ENCODE measurements at places on chromosomes 6 and 20. TPM values are rescaled to one million over a fixed set of nuclear protein-coding genes. Genes with fewer than 3 reads are reported as not detected.

DNA sequence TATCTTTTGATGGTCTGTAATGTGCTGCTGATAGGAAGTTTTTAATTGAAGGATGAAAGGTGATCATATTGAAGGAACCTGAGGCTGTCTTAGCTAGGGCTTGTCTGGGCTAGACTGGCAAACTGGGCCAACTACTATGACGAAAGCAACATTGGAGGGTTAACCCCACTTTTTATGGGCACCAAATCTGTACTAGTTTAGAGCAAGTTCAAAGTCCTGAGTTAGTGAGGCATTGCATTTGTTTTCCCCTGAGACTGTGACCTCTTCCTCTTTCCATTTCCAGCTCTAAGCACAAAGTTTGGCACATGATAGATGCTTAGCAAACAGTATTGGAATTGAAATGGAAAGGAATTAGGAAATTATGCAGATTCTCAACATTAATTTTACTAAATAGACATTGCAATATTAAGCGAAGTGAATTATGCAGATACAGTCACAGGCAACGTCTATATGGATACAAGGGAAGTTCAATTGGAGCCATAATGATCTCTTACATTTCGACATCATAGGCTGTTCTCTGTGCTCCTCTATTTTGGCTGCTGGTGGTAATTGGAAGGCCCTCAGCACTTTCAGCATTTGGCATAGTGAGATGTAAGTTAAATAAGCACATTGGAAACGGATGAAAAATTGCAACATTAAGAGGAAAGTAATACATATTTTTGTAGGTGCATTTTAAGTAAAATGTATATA, 22.2 kb downstream of the CEP57L1 start:
- peak; percentile 35 for DNase-seq

Gene PACSIN1
- under 0.01 TPM for total RNA-seq

DNA sequence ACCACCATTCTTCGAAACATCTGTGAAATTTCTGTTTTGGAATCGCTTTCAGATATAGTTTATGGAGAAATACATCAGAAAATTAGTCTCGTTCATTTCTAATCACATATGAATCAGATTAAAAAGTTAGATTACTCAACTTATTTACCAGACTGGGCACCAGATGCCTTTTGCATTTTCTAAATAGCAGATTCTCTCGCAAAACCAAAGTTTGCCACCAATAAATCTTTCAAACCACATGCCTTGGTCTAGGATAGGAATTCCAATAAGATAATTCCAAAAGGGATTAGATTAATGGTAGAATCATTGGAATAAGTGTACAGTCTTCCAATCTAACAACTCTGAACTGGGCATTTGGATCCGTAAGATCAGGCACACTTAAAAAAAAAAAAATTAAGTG, 160.4 kb upstream of the TAB2 start:
- DNase-seq, result no peak

Gene RSPO3
- 59.5 TPM for total RNA-seq

Gene RBL1
- total RNA-seq, result 13.0 TPM

- DNase-seq, result no peak
These were observed 494.7 kb upstream of the MARCKS start for GRCh38 chr6:113362301-113363047.

- DNase-seq, result no peak
These were observed 59.3 kb downstream of the SHLD1 start for GRCh38 chr20:5809495-5809894.

DNA sequence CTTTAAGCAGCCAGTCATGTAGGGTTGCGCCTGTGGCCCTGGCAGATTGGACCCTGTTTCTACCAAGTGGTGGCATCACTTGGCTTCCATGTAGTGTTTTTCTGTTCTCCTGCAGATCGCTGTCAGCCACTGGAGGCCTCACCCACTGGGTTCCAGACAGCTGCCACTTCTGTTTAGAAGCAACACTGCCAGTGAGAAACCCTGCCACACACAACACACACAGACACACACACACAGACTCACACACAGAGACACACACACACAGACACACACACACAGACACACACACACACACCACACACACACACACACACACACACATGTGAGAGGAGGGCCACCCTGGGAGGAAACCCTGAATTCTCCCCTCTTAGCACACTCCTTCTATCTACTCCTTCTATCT, 51.8 kb downstream of the UTRN start:
- DNase-seq, result no peak

Gene CST8
- not detected for total RNA-seq

Gene NOTCH4
- total RNA-seq, result 11.0 TPM

Gene GGTLC1
- not detected for total RNA-seq

DNA sequence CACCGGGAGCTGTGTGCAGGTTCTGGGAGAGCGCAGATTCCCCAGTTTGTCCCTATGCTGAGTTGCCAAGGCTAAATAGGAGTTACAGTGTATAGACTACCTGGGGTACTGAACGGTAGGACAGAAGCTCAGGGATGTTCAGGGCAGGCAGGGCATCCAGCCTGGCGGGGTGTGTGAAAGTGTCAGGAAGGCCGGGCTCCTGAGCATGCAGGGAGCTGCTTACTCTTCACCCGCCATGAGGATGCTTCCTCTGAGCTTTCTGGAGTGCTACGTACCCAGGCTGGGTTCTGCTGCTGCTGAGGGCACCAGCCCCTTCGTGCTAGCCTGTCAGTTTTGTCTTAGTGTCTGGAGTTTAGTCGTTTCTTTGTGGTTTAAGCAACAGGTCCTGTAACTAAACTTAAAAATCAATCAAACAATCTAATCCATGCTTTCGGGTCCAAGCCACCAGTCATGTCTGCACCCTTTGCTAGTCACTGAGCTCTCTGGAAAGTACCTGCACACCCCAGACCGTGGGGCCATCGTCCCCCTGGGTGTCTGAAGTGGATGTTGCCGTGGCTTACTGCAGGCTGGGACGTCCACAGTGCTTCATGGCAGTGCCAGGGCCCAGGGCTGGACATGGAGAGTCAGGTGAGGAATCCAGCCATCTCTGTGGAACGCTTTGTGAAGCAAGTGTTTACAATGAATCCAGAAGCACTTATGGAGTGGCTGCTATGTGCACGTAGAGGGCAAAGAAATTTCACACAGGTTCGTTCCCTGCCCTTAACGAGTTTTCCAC, 220.3 kb upstream of the SNX9 start:
- DNase-seq, result no peak

- DNase-seq, result no peak
These were observed 52.4 kb upstream of the ARMH2 start for GRCh38 chr6:24851086-24851485.

Gene ME1
- total RNA-seq, result 31.7 TPM

DNA sequence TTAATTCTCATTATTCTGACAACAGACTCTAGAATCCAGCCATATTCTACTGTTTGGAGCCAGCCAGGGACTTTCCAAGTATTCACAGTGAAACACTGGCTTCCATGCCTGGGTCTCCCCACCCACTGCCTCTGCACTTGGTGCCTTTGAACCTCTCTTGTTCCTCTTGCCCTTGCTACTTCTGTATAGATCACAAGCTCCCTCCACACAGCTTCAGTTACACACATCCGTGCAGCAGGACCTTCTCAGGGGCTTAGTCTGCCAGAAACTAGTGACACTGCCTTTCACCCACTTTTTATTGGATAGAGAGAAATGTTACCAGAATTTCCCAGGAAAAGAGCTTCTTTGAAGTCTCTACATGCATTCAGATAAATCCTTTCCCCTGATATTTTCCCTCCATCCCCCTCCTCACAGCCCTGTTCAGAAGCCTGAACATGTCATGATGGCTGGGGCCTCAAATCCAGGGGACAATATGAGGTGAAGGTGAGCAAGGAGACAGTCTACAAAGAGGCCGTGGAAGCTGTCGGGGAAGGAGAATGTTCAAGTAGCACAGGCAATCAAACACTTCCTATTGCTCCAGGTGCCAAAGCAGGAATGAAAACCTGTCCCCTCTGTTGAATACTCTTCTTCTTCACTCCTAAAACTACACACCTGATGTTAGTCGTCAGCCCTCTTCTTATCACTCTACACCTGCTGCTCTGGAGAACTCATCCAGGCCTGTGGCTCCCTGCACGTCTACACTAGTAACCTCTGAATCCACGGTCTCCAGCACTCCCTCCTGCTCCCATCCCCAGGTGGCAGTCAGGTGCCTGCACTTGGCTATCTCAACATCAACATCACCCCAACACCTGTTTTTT, 20.2 kb upstream of the HLA-DOA start:
- peak; percentile 68 for DNase-seq

Gene OR2B6
- total RNA-seq, result not detected

DNA sequence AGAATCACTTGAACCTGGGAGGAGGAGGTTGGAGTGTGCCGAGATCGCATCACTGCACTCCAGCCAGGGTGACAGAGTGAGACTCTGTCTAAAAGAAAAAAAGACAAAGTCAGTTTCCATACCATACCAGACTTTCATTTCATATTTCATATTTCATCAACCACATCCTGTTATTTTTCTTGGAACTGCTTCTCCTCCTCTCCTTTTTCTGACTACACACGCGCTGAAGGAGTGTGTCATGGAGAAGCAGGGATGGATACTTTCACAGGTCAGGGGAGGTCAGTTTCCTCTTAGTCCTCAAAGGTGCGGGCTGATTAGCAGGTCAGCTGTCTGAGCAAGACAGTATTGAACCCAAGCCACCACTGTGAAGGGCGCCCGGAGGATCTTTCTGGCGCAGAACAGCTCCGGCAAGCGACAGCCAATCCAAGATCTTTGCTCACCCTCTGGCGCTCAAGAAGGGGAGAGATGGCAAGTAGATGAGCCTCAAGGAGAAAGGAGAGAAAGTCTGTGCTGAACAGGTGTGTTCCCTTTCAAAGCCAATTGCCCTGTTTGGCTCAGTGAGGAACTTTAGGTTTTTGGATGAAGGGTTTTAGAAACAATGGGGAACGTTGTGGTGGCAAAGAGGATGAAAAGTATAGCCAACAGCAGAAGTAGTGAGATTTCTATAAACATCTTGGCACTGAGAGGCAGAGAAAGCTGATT, 18.9 kb upstream of the SYNJ2 start:
- no peak for DNase-seq

- DNase-seq, result no peak
These were observed 58.5 kb upstream of the CCN6 start for GRCh38 chr6:111995404-111995803.

DNA sequence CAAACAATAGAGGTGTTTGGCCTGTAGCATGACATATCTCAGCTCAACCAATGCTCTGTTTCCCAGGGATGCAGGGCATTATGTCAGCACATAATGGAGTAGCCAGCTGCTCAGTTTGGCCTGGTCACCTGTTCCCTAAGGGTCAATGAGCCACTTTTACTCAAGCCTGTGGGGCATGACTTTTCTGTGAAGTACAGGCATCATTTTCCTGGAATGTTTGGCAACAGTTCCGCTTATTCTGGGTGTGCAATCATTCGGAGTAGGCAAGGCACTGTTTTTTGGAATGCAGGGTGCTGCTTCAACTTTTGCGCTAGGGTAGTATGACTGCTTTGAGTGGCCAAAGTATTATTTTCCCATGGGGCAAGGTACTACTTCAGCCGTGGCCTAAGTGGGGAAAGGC, 665.4 kb downstream of the EPHA7 start:
- no peak for DNase-seq

GRCh38 chr20:17423782-17424181, 107.4 kb downstream of the BFSP1 start:
- DNase-seq, result no peak

GRCh38 chr6:152701863-152702401, 4.2 kb downstream of the MYCT1 start:
- DNase-seq, result no peak

Gene TIAM2
- 5.8 TPM for total RNA-seq

GRCh38 chr6:165910184-165910966, 247.3 kb upstream of the PDE10A start:
- peak; percentile 26 for DNase-seq

DNA sequence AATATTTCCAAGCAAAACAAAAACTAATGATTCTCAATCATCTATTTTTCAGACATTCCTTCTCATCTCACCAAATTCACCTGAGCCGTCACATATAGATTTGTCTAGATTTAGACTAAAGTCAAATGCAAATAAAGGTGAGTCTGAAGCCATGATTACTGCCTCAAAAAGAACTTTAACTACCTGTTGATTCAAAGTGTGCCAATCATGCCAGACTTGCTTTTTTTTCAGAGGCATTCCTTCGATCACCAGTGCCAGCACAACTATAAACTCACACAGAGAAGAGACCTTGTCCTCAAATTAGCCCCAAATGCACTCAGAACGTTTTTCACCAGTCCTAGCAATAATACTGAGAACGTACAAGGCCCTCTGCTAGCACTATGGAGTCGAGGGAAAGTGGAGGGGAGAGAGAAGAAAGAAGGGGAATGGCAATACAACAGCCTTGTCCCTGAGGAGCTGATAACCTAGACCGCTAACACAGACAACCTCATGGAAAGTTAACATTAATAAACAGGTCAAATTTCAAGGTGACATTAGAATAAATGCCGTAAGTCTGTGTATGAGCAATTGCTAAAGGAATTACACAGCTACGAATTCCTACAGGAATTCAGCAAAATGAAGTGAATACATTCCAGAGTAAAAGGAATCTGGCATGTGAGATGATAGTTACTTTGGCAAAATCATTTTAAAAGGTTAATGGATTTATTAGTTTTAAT, 60.9 kb downstream of the EPB41L2 start:
- no peak for DNase-seq

Gene OR2W1
- not detected for total RNA-seq

- peak; percentile 95 for DNase-seq
These were observed 39.7 kb downstream of the TGM2 start for GRCh38 chr20:38125157-38126056.

GRCh38 chr6:72835749-72836148, 213.9 kb downstream of the KCNQ5 start:
- no peak for DNase-seq

Gene RCAN2
- 69.2 TPM for total RNA-seq

DNA sequence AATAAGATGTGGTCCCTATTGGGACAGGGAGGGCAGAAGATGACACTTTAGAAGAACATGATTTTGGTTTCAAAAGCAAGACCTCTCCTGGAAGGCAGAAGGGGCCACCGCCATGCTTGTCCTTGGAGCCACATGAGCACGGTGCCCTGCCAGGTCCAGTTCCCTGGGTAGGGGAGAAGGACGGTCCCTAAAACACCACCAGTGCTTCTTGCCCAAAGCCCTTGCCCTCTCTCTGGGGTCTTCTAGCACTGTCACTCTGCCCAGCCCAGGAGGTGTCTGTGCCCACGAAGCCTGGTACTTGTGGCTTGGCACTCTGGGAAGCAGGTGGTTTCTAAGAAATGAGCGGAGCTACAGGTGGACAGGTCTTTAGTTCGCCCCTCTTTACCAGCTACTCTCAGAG, 46.0 kb downstream of the PLCG1 start:
- DNase-seq, result peak; percentile 0

Gene FOXC1
- 4.7 TPM for total RNA-seq

Gene MUC21
- not detected for total RNA-seq

Gene MROH8
- 0.45 TPM for total RNA-seq

Data from stomach (tissue), 19 donors.